ENCODE measurements at places on chromosomes 3 and 15.

DNA sequence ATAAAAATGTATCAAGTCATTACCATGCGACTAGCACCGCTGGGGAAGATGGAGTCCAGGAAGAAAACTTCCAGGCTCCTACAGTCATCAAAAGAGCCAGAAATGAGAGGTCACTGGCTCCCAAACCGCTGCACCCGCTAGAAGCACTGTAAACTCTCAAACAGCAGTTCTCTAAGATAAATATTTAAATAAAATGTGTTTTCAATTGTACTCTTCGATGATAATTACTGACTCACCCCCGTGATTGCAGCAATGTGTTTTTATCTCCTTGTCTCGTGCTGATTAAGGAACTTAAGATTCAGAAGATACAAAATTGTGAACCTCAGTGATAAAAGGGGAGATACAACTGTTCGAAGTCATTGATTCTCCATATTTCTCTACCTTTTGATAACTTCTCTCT lies 45.8 kb upstream of the FOXP1 start:
- DNase-seq, result no peak

DNA sequence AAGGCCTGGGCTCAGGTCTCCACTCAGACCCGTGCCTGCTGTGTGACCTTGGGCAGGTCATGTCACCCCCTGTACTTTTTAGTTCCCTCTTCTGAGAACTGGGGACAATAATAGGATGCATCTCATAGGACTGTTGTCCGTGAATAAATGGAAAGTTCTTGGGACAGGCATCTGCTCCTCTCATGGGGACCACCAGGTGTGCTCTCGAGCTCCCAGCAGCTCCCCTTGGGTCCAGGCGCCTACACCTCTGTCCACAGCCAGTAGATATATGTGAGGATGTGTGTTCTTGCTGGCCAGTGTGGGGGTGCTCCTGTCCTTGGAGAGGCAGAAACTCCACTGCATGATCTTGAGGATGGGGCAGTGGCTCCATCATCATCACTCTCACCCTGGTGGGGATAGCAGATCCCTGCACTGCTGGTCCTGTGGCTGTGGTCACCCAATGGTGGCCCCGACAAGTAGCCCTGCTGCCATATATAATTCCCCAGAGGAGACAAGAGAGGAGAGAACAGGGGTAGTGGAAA lies 257.6 kb upstream of the TLE3 start:
- DNase-seq, result no peak

GRCh38 chr15:43920254-43920600 lies 93.4 kb downstream of the WDR76 start:
- no peak for DNase-seq

DNA sequence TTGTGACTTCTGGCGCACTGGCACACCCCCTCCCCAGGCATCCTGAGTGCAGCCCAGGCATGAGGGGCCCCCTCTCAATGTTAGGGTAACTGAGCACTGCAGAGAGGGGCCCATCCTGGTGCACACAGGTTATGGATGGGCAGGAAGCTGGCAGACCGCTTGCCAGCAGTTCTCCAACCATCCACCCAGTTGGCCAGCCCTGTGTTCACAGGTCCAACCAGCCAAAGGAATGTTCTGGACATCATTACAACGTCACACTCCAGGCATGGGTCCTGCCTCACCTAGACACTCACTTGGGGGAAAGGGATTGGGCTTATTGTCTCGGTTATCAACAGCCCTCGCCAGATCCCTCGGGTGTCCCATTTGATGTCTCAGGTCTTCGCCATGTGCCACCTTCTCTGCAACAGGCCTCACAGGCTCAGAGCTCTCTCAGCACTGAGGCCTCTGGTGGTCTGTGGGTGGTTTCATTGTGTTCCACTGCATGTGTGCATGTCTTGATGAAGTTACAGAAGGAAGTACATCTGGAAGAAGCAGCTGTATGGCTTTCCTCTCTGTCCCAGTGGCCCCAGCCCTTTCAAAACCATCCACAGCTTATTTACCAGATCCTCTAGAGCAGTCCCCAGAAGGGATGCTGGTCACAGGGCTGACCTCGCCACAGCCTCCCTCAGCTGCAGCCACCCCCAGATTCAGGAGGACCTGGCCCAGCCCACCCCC lies 23.7 kb downstream of the ADCY5 start:
- DNase-seq, result no peak

DNA sequence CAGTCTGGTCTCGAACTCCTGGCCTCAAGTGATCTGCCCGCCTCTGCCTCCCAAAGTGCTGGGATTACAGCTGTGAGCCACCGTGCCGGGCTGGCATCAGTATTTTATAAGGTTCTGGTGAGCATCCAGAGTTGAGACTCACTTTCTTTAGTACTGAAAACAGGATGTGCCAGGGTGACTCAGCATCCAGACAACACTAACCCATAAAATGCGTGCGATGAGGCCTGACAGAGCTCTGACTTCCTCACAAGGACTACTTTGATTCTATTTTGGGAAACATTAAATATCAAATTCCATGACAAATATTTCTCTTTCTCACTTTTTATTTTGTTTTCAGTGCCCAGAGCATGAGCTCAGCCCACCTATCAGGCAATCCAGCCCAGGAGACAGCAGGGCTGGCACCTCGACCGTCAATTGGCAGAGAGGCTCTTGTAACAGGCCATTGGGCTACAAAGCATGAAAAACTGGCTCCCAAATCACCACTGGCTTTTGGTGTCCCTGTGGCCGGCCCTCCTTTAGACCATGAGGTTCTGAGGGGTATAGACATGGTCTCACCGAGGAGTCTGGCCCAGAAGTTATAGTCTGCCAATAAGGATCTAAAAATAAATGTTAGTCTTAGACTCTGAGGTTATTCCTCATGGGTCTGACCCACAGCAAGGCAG lies 75.0 kb downstream of the FEM1B start:
- DNase-seq, result no peak

DNA sequence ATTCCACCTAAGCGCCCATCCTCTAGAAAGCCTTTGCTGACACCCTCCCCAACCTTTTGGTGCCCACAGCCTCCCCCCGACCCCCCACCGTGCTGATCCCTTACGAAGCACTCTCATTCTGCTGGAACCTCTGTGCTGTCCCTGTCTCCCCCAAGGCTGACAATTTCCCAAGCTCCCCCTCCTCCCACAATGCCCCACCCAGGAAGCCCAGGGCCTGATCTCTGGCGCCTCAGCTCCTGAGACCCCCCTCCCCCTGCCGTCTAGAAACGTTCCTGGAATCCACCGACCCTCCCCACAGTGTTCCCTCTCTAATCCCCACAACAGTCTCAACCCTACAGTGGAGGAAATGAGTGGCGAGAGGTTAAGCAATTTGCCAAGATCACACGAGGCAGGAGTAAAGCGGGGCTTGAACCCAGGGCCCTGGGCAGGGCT lies 18.3 kb downstream of the MYL3 start:
- DNase-seq, result no peak

GRCh38 chr3:462851-463250 lies 266.3 kb downstream of the CHL1 start:
- DNase-seq, result no peak
